GM13976 (cell line): ENCODE measurements at places on chromosomes 3 and 15.

DNA sequence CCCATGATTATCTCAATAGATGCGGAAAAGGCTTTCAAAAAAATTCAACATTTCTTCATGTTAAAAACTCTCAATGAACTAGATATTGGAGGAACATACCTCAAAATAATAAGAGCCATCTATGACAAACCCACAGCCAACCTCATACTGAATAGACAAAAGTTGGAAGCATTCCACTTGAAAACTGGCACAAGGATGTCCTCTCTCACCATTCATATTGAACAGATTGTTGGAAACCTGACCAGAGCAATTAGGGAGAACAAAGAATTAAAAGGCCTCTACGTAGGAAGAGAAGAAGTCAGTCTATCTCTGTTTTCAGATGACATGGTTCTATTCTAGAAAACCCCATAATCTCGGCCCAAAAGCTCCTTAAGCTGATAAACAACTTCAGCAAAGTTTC, 274.5 kb upstream of the MANF start:
- DNase-seq, result no peak

DNA sequence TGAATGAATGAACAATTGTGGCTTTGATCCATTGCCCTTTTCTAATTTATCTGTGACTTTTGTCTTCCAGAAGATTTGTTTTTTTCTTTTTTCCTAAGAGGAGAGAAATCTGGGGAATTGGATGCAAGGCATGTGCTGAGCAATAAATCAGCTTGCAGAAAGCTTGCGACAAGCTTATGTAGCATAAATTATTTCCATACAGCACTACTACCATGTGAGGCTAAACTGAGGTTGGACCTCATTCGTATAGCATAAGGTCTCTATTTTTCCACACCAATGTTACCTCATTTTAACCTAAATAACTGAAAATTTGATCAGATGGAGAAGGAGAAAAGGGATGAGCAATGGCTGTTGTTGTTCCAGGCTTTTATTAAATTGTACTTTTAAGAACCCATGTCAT, 455.6 kb downstream of the TUSC7 start:
- DNase-seq, result no peak

DNA sequence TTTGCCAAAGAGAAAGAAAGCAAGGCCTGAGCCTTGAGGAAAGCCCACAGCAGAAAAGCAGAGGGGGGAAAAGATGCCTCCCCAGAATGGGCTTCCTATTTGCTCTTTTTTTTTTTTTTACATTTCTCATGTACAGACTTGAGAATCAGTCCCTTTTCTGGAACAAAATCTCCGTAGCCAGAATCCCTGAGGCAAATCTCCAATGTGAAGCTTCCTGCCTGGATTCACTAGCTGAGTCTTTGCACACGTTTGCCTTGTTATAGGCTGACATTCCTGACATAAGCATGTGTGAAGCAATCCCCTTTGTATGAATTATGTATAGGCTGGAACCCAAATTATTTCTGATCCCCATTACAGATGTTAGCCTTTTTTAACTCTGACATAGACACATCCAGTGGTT, 52.2 kb upstream of the ACTL6A start:
- no peak for DNase-seq

GRCh38 chr3:174431717-174432116, 427.4 kb upstream of the NAALADL2 start:
- DNase-seq, result no peak

DNA sequence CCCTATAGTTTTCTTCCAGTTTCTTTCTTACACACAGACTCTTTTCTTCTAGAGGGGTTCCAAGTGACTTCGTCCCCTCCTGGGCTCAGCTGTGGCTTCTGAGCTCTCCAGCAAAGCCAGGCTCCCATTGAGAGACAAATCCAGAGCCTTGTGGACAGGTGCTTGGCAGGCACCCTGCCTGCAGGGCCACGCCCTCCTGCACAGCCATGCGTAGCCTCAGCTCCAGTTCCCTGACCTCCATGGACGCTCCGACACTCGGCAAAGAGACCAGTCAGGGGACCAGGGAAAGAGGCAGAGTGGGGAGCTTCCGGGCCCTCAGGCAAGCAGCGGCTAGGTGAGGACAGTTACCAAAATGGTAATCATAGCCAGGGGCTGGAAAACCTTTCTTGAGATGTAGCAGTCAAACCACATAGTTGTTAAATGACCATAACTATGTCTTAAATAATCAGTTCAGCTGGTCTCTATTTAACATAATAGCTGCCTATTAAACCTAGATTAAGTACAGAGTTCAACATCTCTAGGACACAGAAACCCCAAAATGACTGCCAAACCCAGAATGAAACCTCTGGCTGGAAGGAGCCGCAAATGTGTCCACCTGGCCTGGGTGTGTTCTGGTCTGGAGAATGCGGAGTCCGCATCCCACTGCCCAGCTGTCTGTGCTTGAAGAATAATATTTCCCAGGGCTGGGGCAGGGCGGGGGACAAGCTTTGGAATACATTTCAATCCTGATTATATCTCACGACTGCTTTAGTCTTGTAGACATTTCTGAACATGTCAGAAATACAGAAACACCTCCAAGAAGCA, 69.3 kb upstream of the RGMA start:
- no peak for DNase-seq
